Transverse colon (tissue), 4 donors: ENCODE measurements at places on chromosomes 12 and 14. TPM values are rescaled to one million over a fixed set of nuclear protein-coding genes. Genes with fewer than 3 reads are reported as not detected.
A peak's percentile ranks its signal among the peaks of the same experiment; 100 is the strongest.

DNA sequence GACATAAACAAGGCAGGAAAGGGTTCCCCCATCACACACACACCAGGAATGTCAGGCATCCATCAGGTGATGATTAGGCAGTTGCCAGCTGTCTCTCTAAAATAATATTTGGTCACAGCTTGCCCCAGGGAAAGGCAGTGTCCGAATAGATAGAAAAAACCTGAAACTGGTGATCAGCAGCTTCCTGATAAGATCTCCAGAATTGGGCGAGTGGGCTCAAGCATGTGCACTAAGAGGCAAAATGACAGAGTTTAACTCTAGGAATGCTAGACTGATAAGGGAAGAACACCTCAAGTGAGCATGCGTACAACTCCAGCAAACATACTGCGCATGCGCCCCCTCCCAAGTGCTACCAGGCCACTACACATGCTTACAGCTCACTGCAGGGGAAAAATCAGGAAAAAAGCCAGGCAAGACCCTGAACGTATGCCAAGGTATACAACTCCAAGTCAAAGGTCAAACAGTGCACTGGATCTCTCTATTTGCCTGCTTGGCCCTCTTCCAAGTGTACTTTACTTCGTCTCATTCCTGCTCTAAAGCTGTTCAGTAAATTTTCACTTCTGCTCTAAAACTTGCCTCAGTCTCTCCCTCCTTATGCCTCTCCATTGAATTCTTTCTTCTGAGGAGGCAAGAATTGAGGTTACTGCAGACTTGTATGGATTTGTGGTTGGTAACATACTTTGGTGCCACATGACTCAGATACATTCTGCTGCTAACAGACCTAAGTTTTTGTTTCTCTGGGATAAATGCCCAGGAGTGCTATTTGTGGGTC, 73.5 kb upstream of the VASH1 start:
- peak; percentile 58 for DNase-seq

CHGA gene
- 9.2 TPM for total RNA-seq

PLEKHG7 gene
- total RNA-seq, result 8.6 TPM

- DNase-seq, result no peak
These were observed 14.3 kb upstream of the RIN3 start for GRCh38 chr14:92499234-92499633.

KRT7 gene
- 1.6 TPM for total RNA-seq

HCFC2 gene
- total RNA-seq, result 46.4 TPM

DNA sequence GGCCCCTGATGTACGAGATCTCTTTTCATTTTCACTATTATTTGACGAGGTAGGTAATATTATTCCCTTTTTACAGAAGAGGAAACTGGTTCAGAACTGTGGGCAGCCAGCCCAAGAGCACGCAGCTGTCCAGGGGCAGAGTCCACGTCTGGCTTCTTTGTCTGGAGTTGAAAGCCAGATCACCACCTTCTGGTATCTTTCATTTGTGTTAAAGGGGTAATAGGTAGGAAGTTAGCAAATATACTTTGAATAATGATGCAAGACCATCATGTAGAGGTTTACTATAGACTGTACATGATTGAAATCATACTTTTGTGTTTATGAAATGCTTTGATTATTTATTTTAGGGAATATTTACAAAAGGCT, 144.1 kb upstream of the AMIGO2 start:
- peak; percentile 64 for DNase-seq

TSHR gene
- 0.48 TPM for total RNA-seq

GRCh38 chr12:45406988-45407850, 191.3 kb downstream of the ANO6 start:
- no peak for DNase-seq

MYF6 gene
- total RNA-seq, result 0.27 TPM

GRCh38 chr14:62604524-62604923, 440.7 kb downstream of the KCNH5 start:
- DNase-seq, result no peak

IL26 gene
- not detected for total RNA-seq

DCN gene
- total RNA-seq, result 511 TPM

SOX5 gene
- 9.8 TPM for total RNA-seq

DENND5B gene
- total RNA-seq, result 4.4 TPM

- no peak for DNase-seq
These were observed 40.2 kb downstream of the RASSF9 start for GRCh38 chr12:85796001-85796400.

- no peak for DNase-seq
These were observed 151.9 kb upstream of the ATF7IP start for GRCh38 chr12:14213542-14213941.

MGAT4C gene
- total RNA-seq, result 0.75 TPM

ITGB7 gene
- 1.9 TPM for total RNA-seq
